ENCODE measurements at places on chromosomes 12 and 14. TPM values are rescaled to one million over a fixed set of nuclear protein-coding genes. Genes with fewer than 3 reads are reported as not detected.

DNA sequence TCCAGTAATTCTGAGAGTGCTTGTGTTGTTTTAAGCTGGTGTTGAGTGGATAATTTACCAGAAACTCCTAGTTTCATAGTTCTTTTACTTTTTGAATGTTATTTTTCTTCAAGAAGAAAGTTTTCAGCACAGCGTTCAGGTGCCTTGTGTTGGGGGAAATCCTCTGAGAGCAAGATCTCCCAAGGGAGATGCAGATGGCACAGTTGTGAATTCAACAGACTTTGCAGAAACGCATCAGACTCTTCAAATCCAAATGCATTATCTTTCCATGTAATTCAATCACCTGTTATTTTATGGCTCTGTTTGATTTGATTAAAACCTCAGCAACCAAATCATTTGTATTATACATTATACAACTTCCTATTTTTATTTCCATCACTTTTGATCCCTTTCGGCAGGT lies 439.9 kb downstream of the EGLN3 start:
- DNase-seq, result no peak

DNA sequence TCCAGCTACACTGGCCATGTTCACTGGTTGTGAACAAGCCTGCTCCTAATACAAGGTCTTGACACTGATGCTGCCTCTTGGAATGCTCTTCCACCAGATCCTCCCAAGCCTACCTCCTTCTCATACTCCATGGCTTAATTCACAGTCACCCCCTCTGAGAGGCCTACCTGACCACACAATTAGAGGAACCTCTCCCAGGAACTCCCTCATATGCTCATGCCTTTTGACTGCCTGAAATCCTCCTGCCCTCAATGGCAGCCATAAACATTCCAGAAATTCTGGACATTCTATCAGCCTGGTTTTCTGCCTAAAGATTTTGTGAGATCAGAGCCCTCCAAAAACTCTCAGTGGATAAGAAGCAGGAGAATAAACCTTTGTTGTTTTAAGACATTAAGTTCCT lies 340.2 kb downstream of the C12orf75 start:
- no peak for DNase-seq

DNA sequence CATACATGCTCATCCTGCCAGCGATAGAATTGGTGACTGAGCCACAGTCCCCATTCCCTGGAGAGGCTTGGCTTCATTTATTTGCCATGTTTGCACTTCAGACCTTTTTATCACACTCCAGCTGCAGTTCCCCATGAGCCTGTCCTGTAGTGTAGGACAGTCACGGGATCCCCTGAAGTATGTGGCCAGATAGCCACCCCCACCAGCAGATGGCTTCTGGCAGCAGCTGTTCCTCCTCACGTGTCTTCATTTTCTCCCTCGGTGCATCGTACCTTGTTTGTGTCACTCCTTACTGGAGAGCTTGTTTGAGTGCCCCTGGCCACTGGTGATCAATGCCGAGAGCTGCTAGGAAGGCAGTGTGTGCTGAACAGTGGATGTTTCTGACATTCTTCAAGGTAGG lies 40.2 kb downstream of the UBE3B start:
- DNase-seq, result no peak

DNA sequence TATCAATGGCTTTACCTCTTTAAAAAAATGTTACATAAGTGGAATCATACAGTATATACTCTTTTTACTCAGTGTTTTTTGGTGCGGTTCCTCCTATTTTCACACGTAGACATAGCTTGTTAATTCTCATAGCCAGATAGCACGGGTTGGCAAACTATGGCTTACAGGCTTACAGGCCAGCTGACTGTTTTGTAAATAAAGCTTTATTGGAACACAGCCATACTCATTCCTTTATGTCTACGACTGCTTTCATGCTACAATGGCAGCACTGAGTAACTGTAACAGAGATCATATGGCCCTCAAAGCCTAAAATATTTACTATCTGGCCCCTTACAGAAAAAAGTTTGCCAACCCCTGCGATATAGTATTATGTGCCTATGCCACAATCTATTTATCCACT lies 5.8 kb upstream of the DAAM1 start:
- DNase-seq, result no peak

GRCh38 chr14:99982537-99983250 lies 82.5 kb upstream of the EVL start:
- DNase-seq, result peak; percentile 83

DNA sequence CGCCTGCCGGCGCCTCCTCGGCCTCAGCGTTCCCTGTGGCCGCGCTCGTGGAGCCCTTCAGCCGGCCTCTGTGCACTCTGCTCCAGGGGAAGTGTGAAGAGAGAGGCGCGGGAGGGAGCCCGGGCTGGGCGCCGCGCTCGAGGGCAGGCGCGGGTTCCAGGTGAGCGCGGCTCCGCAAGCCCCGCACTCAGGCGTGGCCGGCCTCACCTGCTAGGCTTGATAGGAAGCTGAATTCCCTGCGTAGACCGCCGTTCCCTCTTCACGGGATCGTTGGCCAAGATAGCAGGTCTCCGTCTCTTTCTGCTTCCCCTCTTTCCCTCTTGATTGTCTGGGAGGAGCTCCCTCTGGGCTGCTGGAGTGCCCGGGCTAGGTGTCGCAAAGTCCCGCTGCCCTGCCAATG lies 89.7 kb downstream of the ASCL4 start:
- no peak for DNase-seq

DNA sequence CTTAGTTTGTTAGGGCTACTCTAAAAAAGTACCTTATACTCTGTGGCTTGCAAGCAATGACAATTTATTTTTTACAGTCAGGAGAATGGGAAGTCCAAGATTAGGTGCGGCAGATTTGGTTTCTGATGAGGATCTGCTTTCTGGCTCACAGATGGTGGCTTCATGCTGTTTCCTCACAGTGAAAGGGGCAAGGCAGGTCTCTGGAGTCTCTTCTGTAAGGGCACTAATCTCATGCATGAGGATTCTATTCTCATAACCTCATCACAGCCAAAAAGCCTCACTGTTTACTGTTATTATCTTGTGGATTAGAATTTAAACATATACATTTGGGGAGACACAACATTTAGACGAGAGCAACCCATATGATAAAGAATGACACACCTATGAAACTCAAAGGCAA lies 1957.4 kb upstream of the SEL1L start:
- DNase-seq, result no peak

GRCh38 chr14:93458234-93458633 lies 27.5 kb downstream of the UNC79 start:
- no peak for DNase-seq

The KMT2D gene
- 39.7 TPM for polyA plus RNA-seq

The NCAPD2 gene
- 5.8 TPM for polyA plus RNA-seq

The FOS gene
- 139 TPM for polyA plus RNA-seq

The SAMD15 gene
- 1.2 TPM for polyA plus RNA-seq
